Heart right ventricle (tissue), 16 donors: ENCODE measurements at places on chromosomes 12 and 14. TPM values are rescaled to one million over a fixed set of nuclear protein-coding genes. Genes with fewer than 3 reads are reported as not detected.

- peaks cover 4% of the 10 kb centered on the region for H3K27me3 ChIP-seq
These were observed 133.7 kb upstream of the C14orf180 start for GRCh38 chr14:104445832-104446381.

SPIC gene
- total RNA-seq: not detected

GRCh38 chr14:28870033-28870564 is 103.5 kb downstream of the FOXG1 start:
- H3K27me3 ChIP-seq: no peaks in the 10 kb centered on the region
- H3K4me1 ChIP-seq: no peaks in the 10 kb centered on the region
- no peak overlapping the region for H3K4me3 ChIP-seq
- H3K27ac ChIP-seq: no peak overlapping the region
- no peak for DNase-seq
- H3K36me3 ChIP-seq: no peaks in the 10 kb centered on the region

- H3K4me3 ChIP-seq: peak overlapping the region; percentile 86
- no peaks in the 10 kb centered on the region for H3K36me3 ChIP-seq
- peak; percentile 34 for DNase-seq
- H3K4me1 ChIP-seq: peaks cover 58% of the 10 kb centered on the region
These were observed 725 bp downstream of the CHPT1 start for GRCh38 chr12:101697930-101698799.

DNA sequence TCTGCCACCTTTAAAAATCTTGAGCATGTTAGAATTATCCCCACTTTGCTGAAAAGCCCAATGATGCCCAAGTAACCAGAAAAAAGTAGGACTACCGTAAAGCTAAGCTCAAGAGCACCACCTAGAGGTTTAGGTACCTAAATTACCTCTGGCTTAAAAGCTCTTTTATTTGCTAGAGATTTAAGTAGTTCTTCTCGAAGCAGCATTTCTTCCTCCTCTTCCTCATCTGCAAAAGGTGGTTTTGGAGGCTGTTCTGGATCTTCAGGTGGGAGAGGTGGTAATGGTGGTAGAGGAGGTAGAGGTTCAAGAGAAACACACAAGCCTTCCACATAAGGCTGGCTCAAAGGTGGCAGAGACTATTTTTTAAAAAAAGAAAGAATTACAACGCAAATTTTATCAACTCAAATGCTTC is 26.9 kb downstream of the ZFC3H1 start:
- peaks cover 3% of the 10 kb centered on the region for H3K4me1 ChIP-seq
- no peak overlapping the region for H3K4me3 ChIP-seq
- H3K27me3 ChIP-seq: no peaks in the 10 kb centered on the region

MYL2 gene
- total RNA-seq: 33,056 TPM

PTGER2 gene
- total RNA-seq: 2.4 TPM

DNA sequence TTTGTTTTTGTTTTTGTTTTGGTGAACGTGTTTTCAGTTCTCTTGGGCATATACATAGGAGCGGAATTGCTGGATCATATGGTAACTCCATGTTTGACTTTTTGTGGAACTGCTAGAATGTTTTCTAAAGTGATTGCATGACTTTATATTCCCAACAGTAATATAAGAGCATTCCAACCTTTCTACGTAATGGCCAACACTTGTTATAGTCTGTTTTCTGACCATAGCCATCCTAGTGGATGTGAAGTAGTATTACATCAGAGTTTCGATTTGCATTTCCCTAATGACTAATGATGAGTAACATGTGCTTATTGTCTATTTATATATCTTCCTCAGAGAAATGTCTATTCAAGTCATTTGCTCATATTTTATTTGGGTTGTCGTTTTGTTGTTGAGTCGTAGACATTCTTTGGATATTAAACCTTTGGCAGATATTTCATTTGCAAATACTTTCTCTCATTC is 268.7 kb downstream of the AEBP2 start:
- H3K27ac ChIP-seq: no peak overlapping the region
- H3K36me3 ChIP-seq: no peaks in the 10 kb centered on the region
- DNase-seq: no peak
- no peak overlapping the region for H3K4me3 ChIP-seq
- no peaks in the 10 kb centered on the region for H3K27me3 ChIP-seq

DNA sequence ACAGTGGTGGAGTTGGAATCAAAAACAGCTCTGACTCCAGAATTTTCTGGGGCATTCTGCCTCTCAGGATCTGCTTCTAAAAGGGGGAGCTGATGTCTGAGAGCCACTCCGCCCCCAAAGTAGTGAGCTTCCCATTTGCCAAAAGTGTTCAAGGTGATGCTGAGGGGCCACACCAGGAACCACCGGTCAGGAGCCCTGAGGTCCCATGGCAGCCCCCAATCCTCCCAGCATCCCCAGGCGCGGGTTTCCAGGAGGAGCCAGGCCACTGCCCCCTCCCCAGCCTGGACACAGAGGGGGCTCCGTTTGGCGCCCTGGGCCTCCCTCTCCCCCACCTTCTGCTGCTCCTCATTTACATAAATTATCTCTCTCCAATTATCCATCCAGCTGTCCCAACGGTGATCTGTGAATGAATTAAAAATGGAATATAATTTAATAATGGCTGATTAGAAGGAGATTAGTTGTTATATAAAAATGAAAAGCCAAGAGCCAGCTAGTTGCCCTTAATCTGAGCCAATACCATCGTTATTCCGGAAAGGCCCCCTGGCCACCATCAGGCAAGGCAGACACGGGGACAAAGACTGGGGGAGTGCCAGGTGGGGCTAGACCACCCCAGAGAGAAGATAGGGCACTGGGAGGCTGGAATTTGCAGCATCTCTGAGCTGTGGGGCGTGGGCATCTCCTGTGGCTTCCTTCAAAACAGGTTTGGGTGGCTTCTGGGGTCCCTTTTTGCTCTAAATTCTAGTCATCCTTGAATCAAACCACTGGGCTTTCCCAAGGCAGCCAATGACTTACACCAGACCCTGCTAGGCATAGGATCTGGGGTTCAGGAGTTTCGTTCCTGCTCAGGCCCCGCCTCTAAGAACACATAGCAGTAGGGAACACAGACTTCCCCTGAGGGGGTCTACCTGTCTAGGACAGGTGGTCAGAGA is 19.7 kb upstream of the VSX2 start:
- H3K27ac ChIP-seq: no peak overlapping the region
- no peaks in the 10 kb centered on the region for H3K4me1 ChIP-seq
- H3K4me3 ChIP-seq: no peak overlapping the region
- DNase-seq: no peak
- H3K36me3 ChIP-seq: no peaks in the 10 kb centered on the region

- no peaks in the 10 kb centered on the region for H3K36me3 ChIP-seq
- H3K4me1 ChIP-seq: peaks cover 22% of the 10 kb centered on the region
- no peak overlapping the region for H3K4me3 ChIP-seq
- no peak overlapping the region for H3K27ac ChIP-seq
- DNase-seq: no peak
These were observed 5.4 kb downstream of the CYP27B1 start for GRCh38 chr12:57761391-57761998.

DNA sequence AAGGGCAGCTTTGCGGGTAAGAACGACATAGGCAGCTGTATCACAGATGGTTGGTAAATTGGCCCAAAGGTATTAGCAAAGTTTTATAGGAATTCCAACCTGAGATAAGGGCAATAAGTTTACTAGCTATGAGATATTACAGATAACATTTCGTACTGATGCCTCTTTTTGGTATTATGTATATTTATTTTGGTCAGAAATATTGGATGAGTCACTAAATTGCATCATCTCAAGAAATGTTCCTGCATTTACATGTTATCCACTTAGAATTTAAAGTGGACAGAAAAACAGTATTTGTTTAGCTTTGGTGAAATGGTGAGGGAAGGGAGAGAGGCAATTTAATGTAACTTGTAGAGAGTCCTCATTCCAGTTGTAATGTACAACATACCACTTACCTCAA is 65.1 kb upstream of the PZP start:
- no peaks in the 10 kb centered on the region for H3K4me1 ChIP-seq
- no peaks in the 10 kb centered on the region for H3K27me3 ChIP-seq
- H3K36me3 ChIP-seq: no peaks in the 10 kb centered on the region
- no peak for DNase-seq
- no peak overlapping the region for H3K4me3 ChIP-seq

GRCh38 chr12:22899184-22899583 is 274.2 kb downstream of the ETNK1 start:
- no peak overlapping the region for H3K4me3 ChIP-seq
- DNase-seq: no peak
- H3K36me3 ChIP-seq: no peaks in the 10 kb centered on the region
- no peaks in the 10 kb centered on the region for H3K4me1 ChIP-seq
- no peak overlapping the region for H3K27ac ChIP-seq
- H3K27me3 ChIP-seq: no peaks in the 10 kb centered on the region

GRCh38 chr14:65156568-65157366 is 54.5 kb upstream of the MAX start:
- DNase-seq: peak; percentile 33
- H3K4me1 ChIP-seq: no peaks in the 10 kb centered on the region
- H3K36me3 ChIP-seq: no peaks in the 10 kb centered on the region

- H3K27ac ChIP-seq: no peak overlapping the region
- no peaks in the 10 kb centered on the region for H3K36me3 ChIP-seq
- H3K27me3 ChIP-seq: no peaks in the 10 kb centered on the region
- no peak for DNase-seq
These were observed 133.2 kb downstream of the SLC38A4 start for GRCh38 chr12:46692606-46693005.

- H3K27ac ChIP-seq: no peak overlapping the region
- H3K4me1 ChIP-seq: peaks cover 54% of the 10 kb centered on the region
- no peak for DNase-seq
- H3K27me3 ChIP-seq: peaks cover 100% of the 10 kb centered on the region
- H3K36me3 ChIP-seq: no peaks in the 10 kb centered on the region
- peak overlapping the region; percentile 16 for H3K4me3 ChIP-seq
These were observed 2.1 kb downstream of the SIX6 start for GRCh38 chr14:60510951-60511599.

DNA sequence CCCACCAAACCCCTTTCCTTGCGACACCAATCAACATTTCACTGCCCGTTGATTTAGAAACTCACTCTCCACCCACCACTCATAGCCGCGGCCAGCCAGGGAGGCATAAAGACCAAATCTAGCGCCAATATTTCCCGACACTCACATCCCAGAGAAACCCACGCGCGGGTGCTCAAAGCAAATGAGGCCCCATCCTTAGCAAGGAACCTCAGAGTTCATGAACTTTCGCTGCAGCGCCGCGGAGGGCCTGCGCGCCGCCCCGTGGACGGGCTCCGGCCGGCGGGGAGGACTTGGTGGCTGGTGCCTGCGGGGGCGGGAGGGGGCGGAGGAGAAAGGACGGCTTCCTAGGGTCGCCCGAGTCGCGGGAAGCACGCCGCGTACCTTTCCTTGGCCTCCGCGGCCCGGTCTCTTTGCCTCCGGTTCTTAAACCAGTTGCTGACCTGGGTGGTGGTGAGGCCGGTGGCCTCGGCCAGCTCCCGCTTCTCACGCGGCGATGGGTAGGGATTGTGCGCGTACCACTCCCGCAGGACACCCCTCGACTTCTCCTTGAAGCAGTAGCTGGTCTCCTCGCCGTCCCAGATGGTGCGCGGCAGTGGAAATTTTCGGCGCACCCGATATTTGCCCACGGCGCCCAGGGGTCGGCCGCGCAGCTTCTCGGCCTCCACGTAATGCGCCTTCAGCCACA is 886 bp downstream of the SIX1 start:
- H3K4me3 ChIP-seq: peak overlapping the region; percentile 16
- DNase-seq: no peak
- H3K36me3 ChIP-seq: no peaks in the 10 kb centered on the region
- no peak overlapping the region for H3K27ac ChIP-seq
- peaks cover 99% of the 10 kb centered on the region for H3K27me3 ChIP-seq

DNA sequence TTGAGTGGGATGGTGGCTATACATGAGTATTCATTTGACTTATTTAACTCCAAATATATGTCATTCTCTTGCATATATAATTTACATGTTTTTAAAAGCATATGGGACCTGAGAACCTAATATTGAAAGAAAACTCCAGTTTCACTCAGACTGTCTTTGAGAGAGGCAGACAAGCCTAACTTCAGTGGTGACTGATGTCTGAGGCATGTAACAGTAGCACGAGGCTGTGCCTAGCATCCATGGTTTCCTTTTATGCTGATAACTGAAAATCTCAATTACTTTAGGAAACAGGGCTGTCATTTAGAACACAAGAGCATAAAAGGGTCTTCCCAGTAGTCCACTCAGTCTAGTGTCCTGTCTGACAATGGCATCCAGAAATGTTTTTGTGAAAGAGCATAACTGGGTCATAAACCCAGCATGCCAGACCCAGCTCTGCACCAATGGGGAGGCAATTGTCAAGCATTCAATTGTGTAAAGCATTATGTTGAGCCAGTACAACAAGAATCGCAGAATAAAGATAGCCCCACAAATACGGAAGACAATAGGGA is 24.3 kb downstream of the MAPK1IP1L start:
- H3K36me3 ChIP-seq: no peaks in the 10 kb centered on the region
- no peak overlapping the region for H3K27ac ChIP-seq
- peaks cover 9% of the 10 kb centered on the region for H3K4me1 ChIP-seq
- DNase-seq: no peak
- H3K4me3 ChIP-seq: no peak overlapping the region

DNA sequence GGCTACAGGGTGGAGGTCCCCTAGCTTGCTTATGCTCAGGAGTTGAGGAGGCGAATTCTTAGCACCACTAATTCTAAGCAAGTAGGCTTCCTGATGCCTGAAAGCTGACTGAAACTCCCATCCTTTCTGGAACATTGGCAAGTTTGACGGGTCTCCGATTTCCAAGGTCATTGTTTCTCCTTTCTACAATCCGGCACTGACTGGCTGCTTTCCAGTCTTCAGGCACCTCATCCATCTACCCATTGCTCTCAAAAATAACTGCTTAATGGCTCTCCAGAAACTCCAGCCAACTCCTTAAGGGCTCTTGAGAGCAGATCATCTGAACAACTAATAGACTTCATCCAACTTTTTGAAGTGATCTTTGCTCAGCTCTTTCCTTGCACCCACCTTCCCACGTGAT is 13.3 kb downstream of the REM2 start:
- H3K27me3 ChIP-seq: no peaks in the 10 kb centered on the region
- DNase-seq: no peak
- no peaks in the 10 kb centered on the region for H3K4me1 ChIP-seq
- no peaks in the 10 kb centered on the region for H3K36me3 ChIP-seq
- H3K4me3 ChIP-seq: no peak overlapping the region

DNA sequence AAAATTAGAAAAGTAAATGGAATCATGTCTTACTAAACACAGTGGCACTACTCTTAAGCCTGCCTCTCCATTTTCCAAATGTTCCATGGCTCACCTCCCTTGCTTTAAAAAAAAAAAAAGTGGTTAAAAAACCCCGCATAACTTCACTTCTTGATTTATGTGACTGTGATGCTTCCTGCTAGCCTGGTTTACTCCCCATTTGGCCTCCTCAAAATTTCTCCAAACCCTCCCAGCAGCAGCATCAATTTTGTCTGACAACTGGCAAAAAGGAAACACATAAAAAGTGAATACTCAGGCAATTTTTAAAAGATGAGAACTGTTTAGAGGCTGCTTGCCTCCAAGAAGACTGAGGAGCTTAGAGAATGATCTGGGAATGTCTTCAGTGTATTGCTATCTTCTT is 17.8 kb upstream of the EGLN3 start:
- no peak overlapping the region for H3K27ac ChIP-seq
- no peaks in the 10 kb centered on the region for H3K27me3 ChIP-seq
- no peak for DNase-seq
- no peaks in the 10 kb centered on the region for H3K4me1 ChIP-seq
- H3K4me3 ChIP-seq: no peak overlapping the region

GRCh38 chr12:88300931-88301330 is 158.8 kb downstream of the TMTC3 start:
- no peak for DNase-seq
- no peak overlapping the region for H3K4me3 ChIP-seq
- H3K4me1 ChIP-seq: peaks cover 8% of the 10 kb centered on the region
- H3K36me3 ChIP-seq: no peaks in the 10 kb centered on the region
- H3K27ac ChIP-seq: no peak overlapping the region

- H3K36me3 ChIP-seq: no peaks in the 10 kb centered on the region
- H3K27me3 ChIP-seq: no peaks in the 10 kb centered on the region
- no peaks in the 10 kb centered on the region for H3K4me1 ChIP-seq
- DNase-seq: no peak
These were observed 16.3 kb upstream of the SLCO1A2 start for GRCh38 chr12:21350975-21351374.
